ENCODE measurements at places on chromosomes 3 and 15. TPM values are rescaled to one million over a fixed set of nuclear protein-coding genes. Genes with fewer than 3 reads are reported as not detected.

The ATP8B4 gene
- total RNA-seq = 10.5 TPM

The SHQ1 gene
- 21.3 TPM for total RNA-seq

GRCh38 chr3:55505776-55506175 lies 18.7 kb upstream of the WNT5A start:
- no peak for DNase-seq

DNA sequence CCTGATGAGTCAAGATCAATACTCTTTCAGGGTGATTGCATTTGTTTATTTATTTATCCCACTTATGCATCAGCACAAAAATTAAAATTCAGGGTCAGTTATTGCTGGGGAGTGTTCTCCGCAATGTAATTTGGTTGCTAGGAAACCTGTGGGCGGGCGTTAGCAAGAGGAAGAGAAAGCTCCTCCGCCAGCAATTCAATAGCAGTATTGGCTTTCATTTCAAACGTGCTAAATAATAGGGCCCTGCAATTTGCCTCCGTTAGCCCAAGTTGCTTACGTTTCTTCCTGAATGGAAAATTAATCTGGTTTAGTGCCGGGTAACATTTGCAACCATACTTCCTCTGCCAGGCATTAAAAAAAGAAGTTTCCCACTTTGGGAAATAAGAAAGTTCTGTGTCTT lies 35.5 kb upstream of the PLCL2 start:
- peak; percentile 87 for DNase-seq

DNA sequence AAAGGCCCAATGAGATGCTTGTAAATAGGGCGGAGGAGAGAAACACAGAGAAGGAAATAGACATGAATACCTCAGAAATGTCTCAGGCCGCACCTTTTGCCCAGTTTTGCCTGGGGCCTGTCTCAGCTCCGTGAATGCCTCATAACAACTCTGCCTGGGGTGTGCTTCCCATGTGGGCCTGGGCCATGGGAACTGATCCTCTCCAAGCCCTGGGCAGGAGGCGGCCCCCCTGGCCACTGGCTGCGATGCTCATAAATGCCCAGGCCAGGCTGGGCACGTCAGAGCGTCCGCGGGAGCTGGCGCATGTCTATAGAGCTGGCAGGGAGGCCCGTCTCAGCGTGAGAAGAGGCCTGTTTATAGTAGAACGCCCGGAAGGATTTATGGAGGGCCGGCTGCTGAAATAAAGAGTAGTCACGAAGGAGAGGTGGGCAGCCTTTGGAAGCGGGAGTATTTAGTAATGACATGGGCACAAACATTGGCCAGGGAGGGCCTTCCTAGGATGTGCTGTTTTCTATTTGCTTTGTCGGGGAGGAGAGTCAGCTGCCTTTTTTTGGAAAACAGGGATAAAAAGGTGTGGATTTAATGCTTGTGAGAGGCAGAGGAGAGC lies 85.9 kb upstream of the IGF1R start:
- peak; percentile 43 for DNase-seq

The GRM7 gene
- total RNA-seq = 0.20 TPM
